ENCODE measurements at places on chromosomes 6 and 20.
A peak's percentile ranks its signal among the peaks of the same experiment; 100 is the strongest.

GRCh38 chr6:93684339-93684738, 265.0 kb upstream of the EPHA7 start:
- DNase-seq: no peak

DNA sequence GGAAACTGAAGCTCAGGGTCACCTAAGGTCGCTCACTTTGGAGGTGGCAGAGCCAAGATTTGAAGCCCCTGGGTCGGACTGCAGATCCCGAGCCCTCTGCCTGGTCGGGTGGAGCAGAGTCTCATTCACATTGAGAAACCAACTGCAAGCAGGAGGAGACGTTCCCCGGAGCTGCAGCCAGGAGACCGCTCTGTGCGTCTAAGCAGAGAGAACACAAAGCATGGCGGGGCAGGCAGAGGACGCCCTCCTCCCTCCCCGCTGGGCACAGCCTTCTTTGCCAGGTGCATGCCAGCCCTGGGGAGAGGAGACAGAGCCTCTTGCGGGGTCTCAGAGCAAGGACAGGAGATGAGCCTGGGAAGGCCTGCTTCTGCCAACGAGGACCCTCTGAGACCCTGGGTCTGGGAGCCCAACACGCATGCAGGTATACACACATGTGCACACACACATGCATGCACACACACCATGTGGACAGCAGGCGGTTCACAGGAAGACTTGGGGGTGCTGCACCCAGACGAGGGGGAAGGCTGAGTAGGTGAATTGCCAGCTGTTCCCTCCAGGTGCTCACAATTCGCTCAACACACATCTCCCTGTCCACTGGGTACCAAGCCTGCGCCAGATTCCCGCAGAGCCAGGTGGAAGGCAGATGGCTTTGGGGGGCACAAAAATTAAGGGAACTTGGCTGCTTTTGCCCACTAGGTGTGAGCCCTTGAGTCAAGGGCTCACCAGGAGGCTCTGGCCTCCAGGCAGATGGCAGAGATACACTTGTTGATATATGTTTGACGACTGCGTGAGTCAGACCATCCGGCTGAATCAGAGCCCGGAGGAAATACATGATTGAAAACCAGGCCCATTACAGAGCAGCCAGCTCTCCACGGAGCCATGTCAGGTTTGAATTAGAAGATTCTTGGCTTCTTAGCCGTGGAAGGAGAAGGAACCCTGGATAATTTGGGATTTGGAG, 5.5 kb upstream of the NTSR1 start:
- no peak for DNase-seq

GRCh38 chr6:34152806-34153520, 7.1 kb upstream of the GRM4 start:
- DNase-seq: no peak

DNA sequence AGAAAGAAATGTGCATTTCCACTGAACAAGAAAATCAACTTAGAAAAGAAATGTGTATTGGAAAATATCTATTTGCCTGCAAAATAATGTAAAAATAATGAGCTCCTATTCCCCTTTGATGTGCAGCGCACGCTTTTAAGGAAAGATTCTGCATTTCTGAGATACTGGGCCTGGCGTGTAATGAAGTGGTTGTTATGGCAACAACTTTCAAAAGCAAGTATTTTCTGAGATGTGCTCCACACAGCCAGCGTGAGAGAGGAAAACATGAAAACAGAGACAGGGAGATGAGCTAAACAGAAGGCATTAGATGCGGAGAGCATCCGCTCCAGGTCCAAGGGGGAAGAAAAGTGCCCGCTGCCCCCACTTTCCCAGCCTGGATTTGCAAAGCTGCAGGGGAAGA, 39.1 kb upstream of the GTSF1L start:
- no peak for DNase-seq

DNA sequence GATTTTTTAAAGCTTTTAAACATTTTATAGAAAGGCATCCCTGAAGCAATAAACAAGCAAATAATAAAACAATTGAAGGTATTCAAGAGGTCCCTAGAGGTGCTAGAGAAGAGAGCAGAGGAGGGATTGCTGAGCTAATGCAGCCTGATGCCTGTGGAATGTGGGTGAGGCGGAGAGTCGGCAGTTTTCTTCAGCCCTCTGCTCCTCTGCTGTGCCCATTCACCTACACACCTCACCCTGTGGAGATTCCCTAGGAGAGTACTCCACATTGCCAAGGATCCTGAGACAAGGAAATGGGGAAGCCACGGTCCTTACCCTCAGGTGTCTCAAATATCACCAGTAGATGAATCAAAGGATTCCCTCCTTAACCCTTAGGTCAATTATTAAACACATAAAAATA, 199.8 kb upstream of the POU3F2 start:
- no peak for DNase-seq

- no peak for DNase-seq
Measured at GRCh38 chr6:13859871-13860555, 45.7 kb upstream of the MCUR1 start.

GRCh38 chr6:1606780-1607515, 2.8 kb upstream of the FOXC1 start:
- DNase-seq: no peak

DNA sequence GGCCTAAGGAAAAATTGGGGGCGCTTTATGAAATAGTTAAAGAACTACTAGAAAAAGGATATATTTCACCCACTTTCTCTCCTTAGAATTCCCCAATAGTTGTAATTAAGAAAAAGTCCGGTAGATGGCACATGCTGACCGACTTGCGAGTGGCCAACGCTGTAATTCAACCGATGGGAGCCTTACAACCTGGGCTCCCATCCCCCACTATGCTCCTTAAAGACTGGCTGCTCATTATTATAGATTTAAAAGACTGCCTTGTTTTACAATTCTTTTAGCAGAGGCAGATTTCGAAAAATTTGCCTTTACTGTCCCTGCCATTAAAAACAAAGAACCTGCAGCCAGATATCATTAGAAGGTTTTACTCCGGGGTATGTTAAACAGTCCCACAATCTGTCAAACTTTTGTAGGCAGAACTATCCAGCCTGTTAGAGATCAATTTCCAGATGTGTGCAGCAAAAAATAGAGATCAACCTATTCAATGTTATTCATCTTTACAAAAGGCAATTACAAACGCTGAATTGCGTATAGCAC, 58.5 kb upstream of the PRSS16 start:
- DNase-seq: peak; percentile 63

GRCh38 chr6:116827561-116828240, 1.2 kb downstream of the GPRC6A start:
- DNase-seq: no peak

GRCh38 chr6:43076464-43077332, 584 bp downstream of the PTK7 start:
- no peak for DNase-seq

DNA sequence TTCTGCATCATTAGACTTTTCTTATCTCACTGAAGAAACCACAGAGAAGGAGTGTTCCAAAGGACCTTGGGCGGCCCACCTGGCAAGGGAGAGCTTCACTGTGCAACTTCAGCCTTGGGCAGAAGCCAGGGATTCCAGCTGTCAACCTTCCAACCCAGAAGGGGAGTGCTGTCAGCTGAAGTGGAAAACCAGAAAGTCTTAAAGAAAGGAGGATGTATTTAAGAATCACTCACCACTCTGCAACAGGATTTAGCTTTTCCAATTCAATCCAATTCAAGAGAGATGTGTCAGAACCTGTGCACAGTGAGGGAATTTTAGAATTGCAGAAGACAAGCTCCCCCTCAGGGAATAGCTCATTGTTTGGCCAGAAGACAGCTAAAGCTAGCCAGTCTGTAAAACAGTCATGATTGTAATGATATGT, 553.7 kb downstream of the CD83 start:
- no peak for DNase-seq

DNA sequence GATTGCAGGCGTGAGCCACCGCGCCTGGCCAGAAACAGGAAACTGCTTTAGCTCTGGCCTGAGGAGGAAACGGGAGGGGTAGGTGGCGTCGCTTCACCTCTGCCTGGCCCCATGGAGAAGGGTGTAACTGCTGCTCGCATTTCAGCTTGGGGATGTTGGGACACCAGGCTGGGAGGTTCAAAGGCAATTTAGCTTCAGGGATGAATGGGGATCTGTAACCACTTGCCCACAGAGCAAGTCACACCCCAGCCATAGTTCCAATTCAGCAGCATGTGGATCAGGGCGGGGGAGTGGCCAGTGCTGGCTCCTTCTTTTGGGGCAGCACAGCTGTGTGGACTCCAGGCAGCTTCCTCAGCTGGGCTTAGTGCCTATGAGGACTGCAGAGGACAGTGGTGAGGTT, 34.8 kb upstream of the NUP153 start:
- no peak for DNase-seq

- no peak for DNase-seq
Measured at GRCh38 chr6:150180517-150180916, 37.7 kb downstream of the PPP1R14C start.

DNA sequence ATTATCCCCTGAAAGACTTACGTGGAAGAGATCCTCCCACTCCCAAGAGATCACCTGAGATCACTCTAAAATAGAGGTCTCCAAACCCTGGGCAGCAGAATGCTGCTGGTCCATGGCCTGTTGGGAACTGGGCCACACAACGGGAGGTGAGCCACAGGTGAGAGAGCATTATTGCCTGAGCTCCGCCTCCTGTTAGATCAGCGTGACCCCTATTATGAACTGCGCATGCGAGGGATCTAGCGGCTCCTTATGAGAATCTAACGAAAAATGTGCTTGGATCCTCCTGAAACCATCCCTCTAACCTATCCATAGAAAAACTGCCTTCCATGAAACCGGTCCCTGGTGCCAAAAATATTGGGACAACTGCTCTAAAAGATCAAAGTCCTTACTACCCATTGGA, 1057.4 kb downstream of the EPHA7 start:
- no peak for DNase-seq

All from CD4-positive, alpha-beta T cell treated with Interleukin-4 for 1 hour (primary cell).